Mesangial cell (primary cell): ENCODE measurements at places on chromosomes 5 and 9. TPM values are rescaled to one million over a fixed set of nuclear protein-coding genes. Genes with fewer than 3 reads are reported as not detected.

The APC gene
- 17.4 and 23.5 TPM in 2 replicates for total RNA-seq

The PCDHGA12 gene
- 3.4 and 13.8 TPM in 2 replicates for total RNA-seq

The ZNF618 gene
- total RNA-seq, result 14.5 and 23.8 TPM in 2 replicates

The RLN2 gene
- 1.0 and 2.3 TPM in 2 replicates for total RNA-seq

The SEMA5A gene
- 7.0 and 20.5 TPM in 2 replicates for total RNA-seq

The LCNL1 gene
- 2.5 TPM in 1 of 2 replicates, not detected in the other for total RNA-seq

The KIF20A gene
- 4.8 and 102 TPM in 2 replicates for total RNA-seq
